Stimulated activated CD4-positive, alpha-beta T cell treated with anti-CD3 and anti-CD28 coated beads, Interleukin-4, amount 100 ng/mL, for 24 hours (primary cell): ENCODE measurements at places on chromosomes 7 and 10.

- no peak for DNase-seq
Measured at GRCh38 chr7:133961724-133962123, 165.4 kb upstream of the LRGUK start.

- DNase-seq: no peak
Measured at GRCh38 chr10:11011984-11012383, 5.7 kb upstream of the CELF2 start.

- no peak for DNase-seq
Measured at GRCh38 chr10:65805511-65805910, 1120.3 kb upstream of the LRRTM3 start.

DNA sequence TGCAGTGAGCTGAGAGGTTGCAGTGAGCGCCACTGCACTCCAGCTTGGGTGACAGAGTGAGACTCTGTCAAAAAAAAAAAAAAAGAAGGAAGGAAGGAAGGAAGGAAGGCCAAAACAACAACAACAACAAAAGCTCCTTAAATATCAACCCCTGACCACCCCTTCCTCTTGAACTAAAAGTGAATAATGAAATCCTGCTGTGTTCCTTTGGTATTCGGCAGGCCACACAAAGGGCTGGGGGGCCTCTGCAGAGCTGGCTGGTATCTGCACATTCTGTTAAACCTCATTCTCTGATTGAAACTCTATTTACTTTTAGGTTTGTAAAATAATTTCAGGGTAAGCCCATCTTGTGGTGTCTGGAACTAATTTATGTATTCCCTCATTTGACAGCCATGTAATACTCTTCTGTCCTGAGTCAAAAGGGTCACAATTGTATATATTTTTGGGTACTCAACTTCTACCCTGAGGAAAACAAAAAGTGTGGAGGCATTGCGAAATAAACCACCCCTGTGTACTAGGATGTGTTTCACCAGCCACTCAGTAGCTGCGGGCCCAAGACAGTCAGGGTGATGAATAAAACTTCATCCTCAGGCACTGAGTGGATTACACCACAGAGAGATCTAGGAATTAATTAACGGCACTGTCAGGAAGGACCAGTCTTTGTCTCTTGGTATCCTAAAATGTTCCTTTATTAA, 446.4 kb upstream of the PFKP start:
- no peak for DNase-seq

DNA sequence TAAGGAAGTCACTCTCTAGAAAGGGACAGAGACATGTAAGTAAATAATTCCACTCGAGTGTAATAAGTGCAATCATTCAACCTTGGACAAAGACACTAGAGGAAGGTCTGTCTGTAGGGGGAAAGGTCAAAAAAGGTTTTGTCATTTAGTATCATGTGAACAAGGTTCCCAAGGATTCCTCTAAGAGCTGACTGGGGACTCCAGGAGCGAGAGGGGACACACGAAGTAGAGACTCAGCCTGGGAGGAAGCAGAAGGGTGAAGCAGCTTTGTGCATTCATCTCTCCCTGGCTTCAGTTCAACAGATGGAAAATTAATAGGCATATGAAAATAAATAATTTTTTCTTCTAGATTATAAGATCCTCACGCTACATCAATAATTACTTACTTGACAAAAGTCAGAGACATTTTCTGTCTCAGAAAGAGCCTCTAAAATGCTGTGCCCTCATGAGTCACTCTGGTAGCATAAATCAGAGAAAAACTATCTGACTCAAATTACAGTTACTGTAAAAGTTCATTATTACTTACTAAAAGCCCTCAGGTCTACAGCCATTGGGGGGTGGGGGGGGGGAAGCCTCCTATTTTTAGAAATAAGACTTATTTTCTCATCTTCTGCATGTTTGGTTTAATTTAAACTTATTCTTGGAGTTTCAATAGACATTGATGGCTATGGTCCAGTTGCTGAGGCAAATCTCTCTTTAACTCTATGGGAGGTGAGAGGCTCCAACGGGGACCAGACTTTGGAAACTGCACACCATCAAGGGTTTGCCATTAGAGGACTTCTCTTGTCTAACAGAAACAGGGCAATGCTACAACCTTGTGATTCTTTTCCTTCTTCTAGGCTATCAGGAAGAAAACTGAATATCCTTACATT, 275.1 kb upstream of the KLF14 start:
- no peak for DNase-seq

DNA sequence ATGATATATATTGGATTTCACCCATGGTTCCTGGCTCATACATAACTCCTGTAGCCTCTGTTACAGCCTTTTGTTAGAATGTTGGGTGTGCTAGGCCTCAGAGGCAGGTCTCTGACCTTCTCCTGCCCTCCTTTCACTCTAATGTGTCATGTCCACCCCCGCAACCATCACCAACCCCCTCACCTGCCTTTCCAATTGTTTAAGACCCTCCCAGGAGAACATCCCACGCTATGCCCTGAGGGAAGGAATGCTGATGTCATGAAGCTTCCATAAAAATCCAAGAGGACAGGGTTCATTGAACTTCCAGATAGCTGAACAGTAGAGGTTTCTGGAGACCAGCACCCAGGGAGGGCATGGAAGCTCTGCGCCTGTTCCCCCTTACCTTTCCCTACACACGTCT, 30.8 kb upstream of the C10orf67 start:
- no peak for DNase-seq

GRCh38 chr7:141198194-141198958, 124.5 kb downstream of the TMEM178B start:
- no peak for DNase-seq

- no peak for DNase-seq
Measured at GRCh38 chr10:49039409-49039808, 75.9 kb downstream of the VSTM4 start.

DNA sequence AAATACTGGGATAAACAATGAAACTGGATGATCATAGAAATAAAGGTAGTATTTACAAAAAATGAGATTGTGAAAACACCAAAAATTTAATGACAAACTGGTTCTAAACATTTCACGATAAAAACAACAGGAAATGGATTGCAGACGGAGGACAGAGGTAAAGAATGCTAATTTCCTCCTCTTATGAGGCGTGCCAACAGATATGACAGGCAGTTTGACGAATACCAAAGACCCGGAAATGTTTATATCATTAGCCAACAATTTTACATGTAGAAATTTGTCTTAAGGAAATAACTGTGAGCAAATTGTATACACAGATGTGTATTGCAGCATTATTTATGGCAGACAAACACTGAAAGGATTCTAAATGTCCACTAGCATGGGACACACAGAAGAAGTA, 162.0 kb upstream of the MGMT start:
- DNase-seq: no peak

GRCh38 chr7:55026867-55027490, 8.2 kb downstream of the EGFR start:
- DNase-seq: no peak

- DNase-seq: no peak
Measured at GRCh38 chr10:76404531-76404930, 973.1 kb downstream of the LRMDA start.

- peak; percentile 3 for DNase-seq
Measured at GRCh38 chr7:42493436-42494198, 256.6 kb upstream of the GLI3 start.

- DNase-seq: no peak
Measured at GRCh38 chr7:16098585-16099179, 322.7 kb downstream of the CRPPA start.

- DNase-seq: no peak
Measured at GRCh38 chr7:66958538-66959350, 36.6 kb downstream of the SBDS start.
